ENCODE measurements at places on chromosomes 2 and 18.

GRCh38 chr2:28901202-28901601, 6.7 kb downstream of the WDR43 start:
- no peak for DNase-seq

DNA sequence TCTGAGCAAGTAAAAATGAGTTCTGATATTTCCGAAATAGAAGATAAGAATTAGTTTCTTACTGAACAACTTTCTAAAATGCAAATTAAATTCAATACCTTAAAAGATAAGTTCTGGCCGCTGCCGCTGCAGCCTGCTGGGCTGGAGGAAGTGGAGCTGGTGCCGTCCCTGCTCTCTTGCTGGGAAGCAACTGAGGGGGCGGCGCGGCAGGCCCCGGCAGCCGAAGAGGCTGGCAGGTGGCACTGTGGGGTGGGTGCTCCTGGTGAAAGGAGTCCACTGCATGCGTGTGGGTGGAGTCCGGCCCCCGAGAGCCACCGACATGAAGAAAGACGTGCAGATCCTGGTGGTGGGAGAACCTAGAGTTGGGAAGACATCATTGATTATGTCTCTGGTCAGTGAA, 89.5 kb upstream of the ZNF519 start:
- DNase-seq: no peak

DNA sequence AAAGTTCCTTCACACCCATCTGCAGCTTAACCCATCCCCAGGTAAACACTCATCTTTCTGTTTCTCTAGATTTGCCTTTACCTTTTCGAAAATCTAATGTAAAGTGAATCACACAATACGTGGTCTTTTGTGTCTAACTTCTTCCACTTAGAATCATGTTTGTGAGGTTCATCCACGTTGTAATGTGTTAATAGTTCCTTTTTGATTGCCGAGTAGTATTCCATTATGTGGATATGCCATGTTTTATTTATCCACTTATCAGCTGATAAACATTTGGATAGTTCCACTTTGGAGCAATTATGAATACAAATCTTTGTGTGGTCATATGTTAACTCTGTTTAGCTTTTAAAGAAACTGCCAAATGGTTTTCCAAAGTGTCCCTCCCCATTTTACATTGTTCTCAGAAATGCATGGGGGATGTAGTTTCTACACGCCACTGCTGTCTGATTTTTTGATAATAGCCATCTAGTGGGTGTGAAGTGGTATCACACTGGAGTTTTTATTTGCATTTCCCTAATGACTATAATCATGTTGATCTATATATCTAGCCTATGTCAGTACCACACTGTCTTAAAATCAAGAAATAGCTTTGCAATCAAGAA, 22.3 kb downstream of the PECR start:
- DNase-seq: no peak

- no peak for DNase-seq
Observed at GRCh38 chr18:33440060-33441043, at the start of gene CCDC178. Gene CCDC178 (minus strand): TSS chr18:33440721. CDS start chr18:33412088, 28,633 bp downstream.

GRCh38 chr2:177541258-177541991, 148.9 kb downstream of the AGPS start:
- no peak for DNase-seq

DNA sequence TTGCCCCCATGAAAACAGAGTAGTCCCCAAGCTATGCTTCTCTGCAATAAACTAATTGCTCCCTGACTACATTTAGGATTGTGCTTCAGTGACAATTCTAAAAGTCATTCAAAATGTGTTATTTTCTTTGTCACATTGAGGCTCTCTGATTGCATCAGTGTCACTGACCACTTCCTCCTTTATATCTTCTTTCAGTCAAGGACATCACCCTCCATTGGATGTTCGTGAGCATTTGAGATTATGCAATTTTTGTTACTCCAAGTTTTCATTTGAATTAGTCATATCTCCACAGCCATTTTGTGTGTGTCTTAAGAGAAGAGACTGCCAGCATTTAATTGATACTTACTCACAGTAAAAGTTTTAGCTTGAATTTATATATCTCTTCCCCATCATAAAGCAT, 780.8 kb upstream of the GCFC2 start:
- no peak for DNase-seq

DNA sequence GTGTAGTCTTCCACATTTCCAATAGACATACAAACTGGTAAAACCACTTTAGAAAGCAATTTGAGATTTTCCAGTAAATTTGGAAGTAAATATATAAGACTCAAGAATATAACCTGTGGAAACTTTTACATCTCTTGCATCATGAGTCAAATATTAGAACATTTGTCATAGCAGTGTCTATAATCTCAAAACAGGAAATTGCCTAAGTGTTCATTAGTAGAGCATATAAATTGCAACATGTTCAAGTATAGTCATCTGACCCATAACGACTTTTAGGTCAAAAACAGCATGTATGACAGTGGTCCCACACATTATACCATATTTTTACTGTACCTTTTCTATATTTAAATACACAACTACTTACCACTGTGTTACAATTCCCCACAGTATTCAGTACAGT, 555.9 kb upstream of the VRK2 start:
- DNase-seq: no peak

DNA sequence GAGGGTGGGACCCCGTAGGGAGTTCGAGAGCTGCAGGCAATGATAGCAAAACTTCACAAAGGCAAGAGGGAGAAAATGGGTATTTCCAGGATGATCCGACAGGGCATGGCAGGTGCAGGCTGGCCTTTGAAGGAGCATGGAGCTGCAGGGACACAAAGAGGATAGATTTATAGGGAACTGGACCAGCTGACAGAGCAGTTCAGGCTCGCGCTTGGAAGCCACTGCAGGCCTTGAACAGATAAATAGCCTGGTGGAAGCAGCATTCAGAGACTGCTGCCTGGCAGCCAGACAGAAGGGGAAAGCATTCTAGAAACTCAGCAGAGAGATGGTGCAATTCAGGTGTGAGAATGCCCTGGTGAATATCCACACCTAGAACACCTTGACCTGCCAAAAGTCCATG, 29.3 kb upstream of the CREG2 start:
- DNase-seq: no peak

DNA sequence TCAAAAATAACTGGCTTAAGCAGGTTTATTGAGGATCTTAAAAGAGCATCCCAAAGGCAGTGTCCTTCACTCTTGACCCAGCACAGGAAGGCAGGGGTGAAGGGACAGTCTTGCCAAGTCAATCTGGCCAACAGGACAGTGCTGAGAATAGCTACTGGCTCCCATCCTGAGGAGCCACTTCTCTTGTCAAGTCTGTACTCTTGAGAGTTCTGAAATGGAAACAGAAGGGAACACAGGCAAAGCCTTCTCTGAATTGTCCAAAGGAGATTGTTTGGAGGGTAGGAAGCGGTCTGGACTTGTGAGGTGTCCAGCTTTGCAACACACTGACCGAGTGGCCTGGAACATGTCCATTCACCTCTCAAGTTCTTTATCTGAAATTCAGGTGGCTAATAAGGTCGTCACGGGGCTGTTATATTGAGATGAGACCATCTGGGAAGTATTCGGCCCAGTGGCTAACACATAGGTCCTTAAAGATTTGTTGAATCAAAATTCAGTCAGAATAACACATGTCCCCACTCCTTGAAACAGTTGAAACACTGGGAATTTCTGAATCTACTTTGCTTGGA, 99.5 kb upstream of the FHL2 start:
- DNase-seq: no peak

DNA sequence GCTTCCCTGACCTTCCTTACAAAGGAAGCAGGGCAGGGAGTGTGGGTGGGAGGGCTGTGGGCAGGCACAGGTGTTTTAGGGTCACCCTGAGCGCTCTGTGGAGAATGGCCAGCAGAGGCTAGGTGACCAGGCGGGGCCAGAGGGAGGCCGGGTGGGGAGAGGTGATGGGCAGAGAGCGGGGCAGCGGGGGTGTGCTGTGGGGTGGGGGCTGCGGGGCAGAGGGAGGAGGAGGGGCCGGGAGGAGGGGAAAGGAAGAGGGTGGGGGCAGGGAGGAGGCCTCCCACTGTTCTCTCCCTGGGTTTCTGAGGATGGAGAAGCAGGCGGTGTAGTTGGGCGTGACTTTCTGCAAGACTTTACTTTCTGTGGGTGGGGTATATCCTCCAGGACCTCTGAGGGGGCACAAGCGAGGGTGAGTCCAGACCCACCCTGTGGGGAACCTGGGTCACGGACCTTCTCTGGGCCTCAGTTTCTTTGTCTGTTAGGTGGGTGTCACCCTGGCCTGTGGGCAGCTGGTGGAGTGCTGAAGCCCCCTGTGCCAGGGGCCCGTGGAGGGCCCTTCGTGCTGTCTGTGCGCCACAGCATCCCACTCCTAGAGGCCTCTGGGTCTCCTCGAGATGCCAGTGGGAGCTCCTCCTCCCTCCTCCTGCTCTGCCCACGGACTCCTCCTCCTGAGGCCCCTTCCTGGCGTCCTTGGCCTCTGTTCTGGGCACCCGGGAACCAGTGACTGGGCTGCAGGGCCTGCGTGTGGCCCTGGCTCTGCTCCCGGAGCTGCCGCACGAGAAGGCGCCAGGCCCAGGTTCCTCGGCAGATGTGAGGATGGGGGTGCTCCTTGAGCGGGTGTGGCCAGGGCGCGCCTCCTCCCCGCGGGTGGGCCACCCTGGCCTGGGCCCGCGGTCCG, 6.3 kb upstream of the NEU4 start:
- DNase-seq: peak; percentile 10

DNA sequence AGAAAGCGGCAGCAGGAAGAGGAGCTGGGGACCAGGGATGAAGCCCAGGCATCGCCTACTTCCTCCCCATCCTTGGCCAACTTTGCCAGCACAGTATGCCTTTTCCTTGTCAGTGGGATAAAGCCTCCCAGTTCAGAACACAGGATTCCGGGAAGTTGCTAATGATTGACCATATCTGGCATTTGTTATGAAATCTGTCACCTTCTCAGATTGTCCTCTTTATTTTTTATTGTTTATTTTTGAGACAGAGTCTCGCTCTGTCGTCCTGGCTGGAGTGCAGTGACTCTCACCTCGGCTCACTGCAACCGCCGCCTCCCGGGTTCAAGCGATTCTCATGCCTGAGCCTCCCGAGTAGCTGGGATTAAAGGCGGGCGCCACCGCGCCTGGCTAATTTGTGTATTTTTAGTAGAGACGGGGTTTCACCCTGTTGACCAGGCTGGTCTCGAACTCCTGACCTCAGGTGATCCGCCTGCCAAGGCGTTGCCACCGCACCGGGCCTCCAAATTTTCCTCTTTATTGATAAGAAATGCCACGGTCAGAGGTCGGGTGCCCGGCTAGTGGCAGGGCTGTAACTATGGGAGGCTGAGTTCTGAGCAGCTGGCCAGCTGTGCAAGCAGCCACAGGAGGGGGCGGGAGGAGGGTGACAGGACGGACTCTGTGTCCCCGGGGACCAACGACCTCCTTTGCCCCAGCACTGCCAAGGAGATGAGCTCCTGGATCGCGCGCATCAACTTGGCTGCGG, 24.4 kb downstream of the PSD4 start:
- DNase-seq: no peak

DNA sequence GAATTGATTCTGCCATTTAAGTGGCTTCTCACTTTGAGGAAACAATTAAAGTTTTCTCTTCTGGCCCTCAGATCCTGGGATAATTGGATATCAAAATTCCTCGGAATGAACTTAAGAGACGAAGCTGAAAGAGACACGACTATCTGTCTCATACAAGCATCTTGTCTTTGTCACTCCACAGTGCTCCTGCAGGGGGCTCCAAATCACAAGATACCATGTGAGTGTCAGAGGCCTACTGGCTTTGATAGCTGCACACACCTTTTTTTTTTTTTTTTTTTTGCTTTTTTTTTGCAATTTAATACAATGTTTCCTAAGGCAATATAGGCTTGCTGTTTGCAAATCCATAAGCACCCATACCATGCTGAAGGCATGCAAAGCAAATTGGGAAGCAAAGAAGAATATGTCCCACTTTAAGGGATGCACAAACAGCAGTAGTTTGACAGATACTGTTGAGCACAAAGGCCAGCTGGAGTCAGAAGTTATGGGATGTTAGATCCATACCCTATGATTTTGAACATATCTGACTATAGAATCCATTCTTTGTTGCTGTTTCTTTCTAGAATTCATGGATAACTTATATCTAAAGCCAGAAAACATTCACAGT, 109.0 kb upstream of the CBLN2 start:
- no peak for DNase-seq

GRCh38 chr18:23890589-23890988, 124.0 kb upstream of the TTC39C start:
- no peak for DNase-seq

DNA sequence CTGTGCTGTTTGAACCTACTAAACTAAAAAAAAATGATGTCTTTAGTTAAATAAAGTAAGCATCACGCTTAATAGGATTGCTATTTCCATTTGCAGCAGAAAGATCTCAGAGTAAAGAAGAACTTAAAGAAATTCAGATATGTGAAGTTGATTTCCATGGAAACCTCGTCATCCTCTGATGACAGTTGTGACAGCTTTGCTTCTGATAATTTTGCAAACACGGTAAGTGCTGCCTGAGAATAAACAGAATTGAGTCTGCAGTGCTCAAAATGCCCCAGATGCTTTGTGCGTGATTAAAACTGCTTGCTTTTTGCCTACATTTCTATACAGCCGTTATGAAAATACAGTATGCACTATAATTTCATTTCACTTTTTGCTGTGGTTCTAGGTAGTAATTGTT, 3.9 kb downstream of the CDCA7 start:
- no peak for DNase-seq

DNA sequence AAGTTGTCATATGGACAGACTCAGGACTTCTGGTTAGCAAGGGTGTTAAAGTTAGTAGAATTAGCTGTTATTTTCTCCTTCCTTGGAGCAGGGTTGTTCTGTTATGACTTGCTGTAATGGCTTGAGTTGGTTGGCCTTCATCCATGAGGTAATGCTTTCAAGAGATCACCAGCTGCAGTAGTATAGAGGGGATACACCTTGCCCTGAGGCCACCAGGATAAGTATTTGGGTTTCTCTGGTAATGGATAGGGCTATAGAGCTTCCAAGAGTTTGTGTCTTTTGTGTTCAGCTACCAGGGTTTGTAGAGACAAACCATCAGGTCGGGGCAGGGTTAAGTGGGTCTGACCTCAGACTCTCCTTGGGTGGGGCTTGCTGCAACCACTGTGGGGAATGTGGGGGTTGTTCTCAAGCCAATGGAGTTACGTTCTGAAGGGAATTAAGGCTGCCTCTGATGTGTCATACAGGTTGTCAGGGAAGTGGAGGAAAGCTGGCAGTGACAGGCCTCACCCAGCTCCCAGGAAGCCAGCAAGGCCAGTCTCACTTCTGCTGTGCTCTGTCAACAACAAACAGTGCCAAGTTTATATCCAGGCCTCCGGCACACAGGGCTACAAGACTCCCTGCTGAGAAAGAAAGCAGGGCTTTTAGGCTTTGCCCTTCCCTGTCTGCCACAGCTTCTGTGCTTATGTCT, 356.6 kb downstream of the SPAG16 start:
- DNase-seq: no peak

DNA sequence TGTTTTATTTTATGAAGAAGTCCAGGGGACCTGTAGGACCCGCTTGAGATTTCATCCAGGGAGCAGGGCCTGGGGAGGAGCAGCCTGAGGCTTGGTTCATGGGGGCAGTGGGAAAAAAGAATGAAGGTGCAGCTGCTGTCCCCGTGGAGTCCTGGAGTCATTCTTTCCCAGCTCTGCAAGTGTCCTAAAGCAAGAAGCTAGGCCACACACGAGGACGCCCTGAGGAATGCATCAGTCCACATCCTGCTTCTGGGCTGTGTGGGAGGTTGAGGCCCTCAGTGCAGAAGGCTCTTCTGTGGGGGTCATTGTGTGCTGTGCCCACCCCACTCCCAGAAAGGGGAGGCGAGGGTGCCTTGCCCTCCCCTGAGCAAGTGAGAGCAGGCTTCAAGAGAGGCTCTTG, 179.9 kb upstream of the HS6ST1 start:
- DNase-seq: no peak

- no peak for DNase-seq
Observed at GRCh38 chr2:19733951-19734425, 167.8 kb downstream of the TTC32 start.

Measured in psoas muscle (tissue), 8 donors.